ENCODE measurements at places on chromosomes 13 and 19.

DNA sequence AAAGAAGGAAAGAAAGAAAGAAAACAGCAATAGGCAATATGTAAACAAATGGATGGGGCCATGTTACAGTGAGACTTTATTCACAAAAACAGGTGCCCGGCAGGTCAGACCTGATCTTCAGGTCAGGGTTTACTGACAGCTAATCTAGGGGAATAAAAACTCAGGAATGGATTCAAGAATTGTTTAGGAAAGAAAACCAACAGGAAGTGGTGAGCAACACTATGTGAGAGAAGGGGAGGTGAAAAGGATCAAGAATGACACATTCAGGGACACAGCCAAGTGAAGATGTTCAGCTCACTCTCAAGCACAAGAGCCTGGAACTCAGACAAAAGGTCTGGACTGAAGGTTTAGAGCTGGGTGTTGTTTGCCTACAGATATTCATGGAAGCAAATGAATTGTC, 244.5 kb downstream of the EFNB2 start:
- DNase-seq = no peak

GRCh38 chr19:38730731-38731589, 13.3 kb downstream of the CAPN12 start:
- DNase-seq = no peak

DNA sequence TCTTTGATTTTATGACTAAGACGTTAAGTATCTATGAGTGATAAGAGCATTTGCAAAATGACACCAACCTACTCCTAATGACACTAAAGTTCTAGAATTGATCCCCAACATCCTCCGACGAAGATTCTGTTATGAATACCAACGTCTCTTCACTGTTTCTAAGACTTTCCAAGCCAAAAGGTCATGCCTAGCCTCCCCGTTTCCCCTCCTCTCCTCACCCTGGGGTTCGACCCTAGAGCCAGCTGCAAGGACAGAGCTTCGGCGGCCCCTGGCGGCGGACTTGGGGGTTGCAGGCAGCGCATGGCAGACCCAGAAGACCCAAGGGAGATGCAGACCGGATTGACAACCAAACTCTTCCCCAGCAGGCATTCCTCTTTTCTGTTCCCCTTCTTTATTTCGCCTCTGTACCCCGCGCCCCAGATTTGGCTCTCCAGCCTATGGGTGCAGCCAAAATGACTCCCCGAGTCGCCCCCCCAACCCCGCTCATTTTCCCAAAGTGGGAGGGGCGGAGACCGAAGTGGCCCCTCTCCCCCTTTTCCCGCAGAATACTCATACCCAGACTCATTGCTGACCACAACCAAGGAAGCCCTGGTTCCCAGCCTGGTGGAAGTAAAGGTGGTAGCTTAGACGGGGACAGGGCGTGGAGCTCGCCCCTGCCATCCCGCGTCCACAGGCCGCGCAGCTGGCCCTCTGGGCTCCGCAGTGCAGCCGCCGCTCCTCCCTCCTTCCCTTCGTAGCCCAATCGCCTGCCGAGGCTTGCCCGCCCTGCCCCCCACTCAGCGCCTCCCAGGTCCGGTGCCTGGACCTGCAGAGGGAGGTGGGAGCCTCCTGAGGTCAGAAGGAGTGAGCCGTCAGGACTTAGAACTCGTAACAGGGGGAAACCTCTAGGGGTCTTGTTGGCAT, 4.1 kb upstream of the EML2 start:
- DNase-seq = peak; percentile 86

DNA sequence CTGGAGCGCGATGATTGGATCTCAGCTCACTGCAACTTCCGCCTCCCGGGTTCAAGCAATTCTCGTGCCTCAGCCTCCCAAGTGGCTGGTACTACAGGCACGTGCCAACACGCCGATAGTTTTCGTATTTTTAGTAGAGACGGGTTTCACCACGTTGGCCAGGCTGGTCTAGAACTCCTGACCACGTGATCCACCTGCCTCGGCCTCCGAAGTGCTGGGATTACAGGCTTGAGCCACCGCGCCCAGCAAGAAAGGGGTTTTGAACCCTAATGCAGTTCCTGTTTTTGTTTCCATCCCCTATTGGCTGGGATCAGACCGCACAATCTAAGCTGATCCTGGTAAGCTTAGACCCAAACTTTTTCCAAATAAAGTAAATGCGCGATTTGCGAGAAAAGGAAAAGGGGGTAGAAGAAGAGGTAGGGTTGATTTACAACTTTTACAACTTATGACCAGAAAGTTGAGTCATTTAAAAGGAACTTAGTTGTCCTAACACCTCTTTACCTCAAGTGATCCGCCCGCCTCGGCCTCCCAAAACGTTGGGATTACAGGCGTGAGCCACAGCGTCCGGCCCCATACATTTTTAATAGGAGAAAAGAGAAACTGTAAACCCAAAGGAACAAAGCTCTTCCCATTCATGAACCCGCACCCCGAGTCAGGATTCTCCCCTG, 764 bp downstream of the ZNF626 start:
- no peak for DNase-seq

GRCh38 chr13:33345842-33346241, 60.3 kb upstream of the STARD13 start:
- no peak for DNase-seq

GRCh38 chr19:3603121-3603811, 3.4 kb downstream of the TBXA2R start:
- no peak for DNase-seq

DNA sequence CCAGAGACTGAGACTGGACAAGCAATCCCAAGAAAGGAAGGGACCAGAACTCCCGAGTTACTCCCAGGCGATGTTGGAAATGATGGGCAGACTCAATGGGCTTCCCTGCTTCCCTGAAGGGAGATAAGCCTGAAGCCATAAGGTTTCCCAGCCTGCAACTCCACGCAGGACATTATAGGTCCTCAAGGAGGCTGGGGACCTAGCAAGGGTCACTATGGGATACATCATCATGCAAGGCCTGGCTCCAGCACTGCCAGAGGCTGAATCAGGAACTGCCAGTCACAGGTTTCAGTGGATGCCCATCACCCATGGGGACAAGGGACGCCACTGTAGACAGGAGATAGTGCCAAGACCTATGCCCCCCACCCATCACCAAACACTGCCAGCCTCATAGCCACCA, 338.7 kb downstream of the IRS2 start:
- DNase-seq = no peak

DNA sequence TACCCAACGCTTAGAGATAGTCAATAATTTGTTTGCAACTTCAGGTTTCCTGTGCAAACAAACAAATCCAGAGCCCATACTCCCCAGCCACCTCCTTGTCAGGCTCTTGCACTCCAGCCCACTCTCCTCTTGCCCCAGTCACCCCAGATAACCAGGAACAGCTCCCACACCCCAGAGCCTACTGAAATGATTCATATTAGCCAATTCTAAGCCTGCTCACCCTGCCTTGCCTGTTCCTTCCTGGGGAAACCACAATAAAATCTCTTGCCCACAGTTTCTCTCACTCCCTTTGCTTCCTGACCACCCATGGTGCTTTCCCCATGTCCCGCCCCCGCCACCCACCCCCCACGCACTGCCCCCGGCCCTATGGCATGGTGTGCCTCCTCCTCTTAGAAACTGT, 3.8 kb upstream of the ACTL9 start:
- DNase-seq = no peak

DNA sequence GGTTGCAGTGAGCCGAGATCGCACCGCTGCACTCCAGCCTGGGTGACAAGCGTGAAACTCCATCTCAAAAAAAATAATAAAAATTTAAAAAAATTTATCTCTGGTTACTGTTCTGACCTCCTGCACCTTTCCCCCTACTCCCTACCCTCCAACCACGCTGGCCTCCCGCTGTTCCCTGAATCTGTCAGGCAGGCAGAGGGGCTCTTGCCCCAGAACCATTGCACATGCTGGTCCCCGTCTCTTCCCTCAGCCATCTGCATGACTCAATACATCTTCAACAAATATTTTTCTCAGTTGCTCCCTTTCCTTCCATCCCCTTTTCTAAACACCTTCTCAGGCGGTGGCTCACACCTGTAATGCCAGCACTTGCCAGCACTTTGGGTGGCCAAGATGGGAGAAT, 1.1 kb upstream of the FAM187B start:
- DNase-seq = no peak

DNA sequence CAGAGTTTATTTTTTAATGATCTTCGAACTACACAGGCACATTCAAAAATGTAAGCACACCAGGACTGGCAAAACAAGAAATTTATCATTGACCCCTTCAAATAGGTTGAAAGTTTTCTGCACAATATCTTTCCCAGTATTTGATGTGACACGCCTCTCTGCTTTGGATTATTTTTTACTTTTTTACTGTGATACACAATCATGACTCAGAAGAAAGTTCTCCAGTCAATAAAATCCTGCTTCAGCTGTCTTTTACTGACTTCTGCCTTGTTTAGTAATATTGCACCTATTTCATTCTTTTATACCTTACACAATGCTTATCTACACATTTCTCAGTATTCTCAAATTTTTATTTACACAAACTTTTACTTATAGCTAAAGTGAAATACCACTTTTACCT, 1750.4 kb downstream of the PCDH9 start:
- no peak for DNase-seq

DNA sequence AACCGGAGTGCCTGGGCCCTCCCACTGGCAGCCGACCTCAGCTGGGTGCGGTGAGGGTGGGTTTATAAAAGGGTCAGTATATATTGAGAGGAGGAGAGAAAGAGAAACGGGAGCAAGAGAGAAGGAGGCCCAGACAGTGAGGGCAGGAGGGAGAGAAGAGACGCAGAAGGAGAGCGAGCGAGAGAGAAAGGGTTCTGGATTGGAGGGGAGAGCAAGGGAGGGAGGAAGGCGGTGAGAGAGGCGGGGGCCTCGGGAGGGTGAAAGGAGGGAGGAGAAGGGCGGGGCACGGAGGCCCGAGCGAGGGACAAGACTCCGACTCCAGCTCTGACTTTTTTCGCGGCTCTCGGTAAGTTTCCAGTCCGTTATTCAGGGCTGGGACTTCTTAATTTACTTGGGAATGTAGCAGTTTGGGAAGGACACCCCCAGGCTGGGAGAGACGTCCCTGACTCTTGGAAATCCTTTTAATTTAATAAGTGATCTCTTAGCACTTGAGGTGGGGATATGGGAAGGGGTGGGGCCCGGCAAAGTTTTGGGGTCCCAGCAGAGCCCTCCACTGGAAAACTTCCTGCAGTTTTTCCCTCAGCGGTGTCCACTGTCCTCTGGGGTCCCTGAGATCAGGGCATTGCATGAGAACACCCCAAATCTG, at the start of gene EMP3:
Gene EMP3, plus strand, starts transcription at position 288 of the 646 bp plus-strand sequence. CDS start 1,293 bp downstream, outside the sequence.
- peak; percentile 89 for DNase-seq
